ENCODE measurements at places on chromosomes 5 and 9. TPM values are rescaled to one million over a fixed set of nuclear protein-coding genes. Genes with fewer than 3 reads are reported as not detected.

LHFPL2 gene
- total RNA-seq, result 6.0 TPM

TXNDC8 gene
- total RNA-seq, result not detected

SNX30 gene
- total RNA-seq, result 5.0 TPM

DNA sequence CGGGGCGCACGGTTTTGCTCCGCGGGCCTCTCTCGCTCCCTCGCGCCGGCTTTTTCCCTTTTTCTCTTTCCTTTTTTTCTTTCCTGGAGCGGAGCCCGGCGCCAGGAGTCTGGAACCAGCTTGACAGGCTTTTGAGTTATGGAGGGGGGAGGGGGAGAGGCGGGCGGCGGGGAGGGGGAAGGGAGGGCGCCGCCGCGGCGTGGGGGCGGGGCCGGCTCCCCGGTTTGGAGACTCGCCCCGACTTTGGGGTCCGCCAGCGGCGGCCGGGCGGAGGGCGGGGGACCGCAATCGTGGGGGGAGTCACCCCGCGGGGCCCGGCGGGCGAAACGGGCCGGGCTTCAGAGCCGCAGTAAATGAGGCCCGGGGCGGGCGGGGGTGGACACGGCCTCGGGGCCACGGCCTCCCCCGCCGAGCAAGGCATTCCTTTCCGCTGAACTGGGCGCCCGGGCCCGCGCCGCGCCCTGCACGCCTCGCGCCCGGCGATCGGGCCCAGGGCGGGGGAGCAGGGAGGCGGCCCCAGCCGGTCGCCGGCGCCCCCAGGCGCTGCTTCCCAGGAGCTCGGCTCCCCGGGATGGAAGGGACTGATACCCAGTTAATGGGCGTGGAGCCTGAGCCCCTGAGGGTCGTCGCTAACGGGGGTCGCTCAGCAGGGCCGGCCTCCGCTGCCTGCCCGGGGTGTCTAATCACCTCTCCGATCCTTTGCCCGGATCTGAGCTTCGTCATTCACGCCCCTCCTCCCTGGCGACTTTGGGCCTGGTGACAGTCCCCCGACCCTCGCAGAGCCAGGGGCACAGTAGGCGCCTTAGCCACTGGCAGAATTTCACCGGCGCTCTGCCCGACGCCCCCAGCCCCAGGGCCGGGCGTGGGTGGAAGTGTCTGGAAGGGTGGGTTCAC is 138.1 kb downstream of the C9orf50 start:
- DNase-seq, result peak; percentile 90

GRCh38 chr9:133471551-133472276 is 7.2 kb downstream of the SLC2A6 start:
- no peak for DNase-seq

DNA sequence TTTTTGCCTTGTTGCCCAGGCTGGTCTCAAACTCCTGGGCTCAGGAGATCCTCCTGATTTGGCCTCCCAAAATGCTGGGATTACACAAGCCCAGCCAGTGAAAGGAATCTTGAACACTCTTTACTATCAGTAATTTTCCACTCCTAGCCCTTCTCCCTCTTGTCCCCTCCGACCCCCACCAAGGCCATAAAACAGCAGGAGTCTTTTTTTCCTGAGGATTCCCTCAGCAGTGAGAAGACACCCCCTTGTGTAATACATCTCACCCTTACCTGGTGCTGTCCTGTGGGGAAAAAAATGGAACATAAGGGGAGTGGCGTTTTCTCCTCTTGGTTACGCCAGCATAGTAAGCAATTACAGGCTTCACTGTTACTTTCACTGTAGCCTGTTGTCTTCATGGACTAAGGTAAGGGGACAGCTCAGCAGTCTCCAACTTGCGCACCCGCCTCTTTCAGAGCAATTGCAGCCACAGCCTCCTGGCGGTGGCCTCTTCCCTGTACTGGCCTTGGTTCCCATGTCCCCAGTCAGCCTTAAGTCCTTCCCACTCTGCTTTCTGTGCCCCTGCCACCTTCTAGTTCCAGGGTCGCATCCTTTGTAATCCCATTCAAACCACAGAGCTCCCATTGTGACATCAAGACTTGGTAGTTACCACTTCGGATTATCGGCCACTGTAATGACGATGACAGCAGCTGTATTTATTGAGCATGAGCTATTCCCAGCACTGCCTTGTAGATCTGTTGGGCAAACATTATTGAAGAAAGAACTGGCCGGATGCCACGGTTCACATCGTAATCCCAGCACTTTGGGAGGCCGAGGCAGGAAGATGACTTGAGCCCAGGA is 10.0 kb downstream of the NAIF1 start:
- DNase-seq, result no peak

GRCh38 chr5:14218480-14218879 is 75.3 kb downstream of the TRIO start:
- no peak for DNase-seq

GRCh38 chr5:137681191-137681590 is 54.7 kb downstream of the KLHL3 start:
- no peak for DNase-seq

DNA sequence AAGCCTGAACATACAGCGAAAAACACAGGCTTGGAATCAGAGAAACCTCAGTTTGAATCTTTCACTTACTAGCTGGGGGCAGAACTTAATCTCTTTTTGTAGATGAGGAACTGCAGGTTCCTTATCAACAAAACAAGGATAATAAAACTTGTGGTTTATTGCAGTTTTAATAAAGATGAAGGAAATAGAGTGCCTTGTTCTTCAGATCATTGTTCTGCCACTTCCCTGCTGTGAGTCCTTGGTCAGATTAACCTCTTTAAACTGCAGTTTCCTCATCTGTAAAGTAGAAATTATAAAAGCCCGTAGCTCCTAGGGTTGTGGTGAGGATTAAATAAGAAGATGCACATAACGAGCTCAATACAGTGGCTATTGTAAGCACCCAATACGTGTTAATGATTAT is 57.4 kb downstream of the FEM1C start:
- DNase-seq, result no peak

- DNase-seq, result peak; percentile 85
Measured at GRCh38 chr5:172902497-172903472, 56.4 kb upstream of the RPL26L1 start.

- DNase-seq, result no peak
Measured at GRCh38 chr5:159837860-159838259, 78.4 kb upstream of the ADRA1B start.
